ENCODE measurements at places on chromosomes 7 and 10.
A peak's percentile ranks its signal among the peaks of the same experiment; 100 is the strongest.

DNA sequence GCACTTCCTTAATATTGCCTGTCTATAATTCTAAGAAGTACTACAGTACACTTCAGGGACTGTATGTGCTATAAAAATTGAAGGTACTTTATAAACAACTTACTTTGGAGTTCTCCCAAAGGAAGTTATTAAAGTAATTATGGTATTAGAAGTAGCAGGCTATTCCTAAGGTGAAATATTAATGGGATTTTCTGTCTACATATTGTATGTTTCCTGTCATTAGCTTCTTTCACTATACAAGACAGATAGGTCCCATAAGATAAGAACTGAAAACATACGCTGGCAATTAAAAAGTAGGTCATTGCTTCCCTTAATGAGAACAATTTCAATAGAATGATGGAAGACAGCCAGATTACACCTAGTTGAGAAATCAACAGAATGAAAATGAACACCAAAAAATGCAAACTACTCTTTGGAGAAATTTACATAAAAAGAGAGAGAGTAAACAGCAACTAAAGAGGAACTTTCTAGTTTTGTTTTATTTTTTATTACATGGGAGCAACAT, 147.0 kb downstream of the HBP1 start:
- DNase-seq, result no peak

DNA sequence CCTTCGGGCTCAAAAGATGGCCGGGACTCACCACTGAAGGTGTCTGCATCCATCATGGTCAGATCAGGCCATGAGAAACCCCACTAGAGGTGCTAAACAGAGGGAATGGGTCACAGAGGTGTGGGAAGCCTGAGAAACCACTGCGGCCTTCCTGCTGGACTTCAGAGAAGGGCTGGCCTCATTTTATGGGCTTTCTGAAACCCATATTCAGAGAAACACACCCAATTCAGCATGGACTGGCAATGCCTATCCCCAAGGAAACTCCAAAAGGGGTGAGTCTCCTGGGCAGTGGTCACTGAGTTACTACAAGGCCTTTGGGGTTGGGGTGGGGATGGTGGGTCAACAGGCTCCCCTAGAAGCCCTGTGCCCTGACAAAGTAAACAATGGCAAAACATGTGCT, 58.0 kb downstream of the DLG5 start:
- no peak for DNase-seq

GRCh38 chr7:49228426-49229098, 304.2 kb downstream of the CDC14C start:
- peak; percentile 2 for DNase-seq

- no peak for DNase-seq
Observed at GRCh38 chr10:78046711-78047269, 13.1 kb downstream of the RPS24 start.

- DNase-seq, result no peak
Observed at GRCh38 chr7:80666376-80666775, 27.9 kb downstream of the CD36 start.

DNA sequence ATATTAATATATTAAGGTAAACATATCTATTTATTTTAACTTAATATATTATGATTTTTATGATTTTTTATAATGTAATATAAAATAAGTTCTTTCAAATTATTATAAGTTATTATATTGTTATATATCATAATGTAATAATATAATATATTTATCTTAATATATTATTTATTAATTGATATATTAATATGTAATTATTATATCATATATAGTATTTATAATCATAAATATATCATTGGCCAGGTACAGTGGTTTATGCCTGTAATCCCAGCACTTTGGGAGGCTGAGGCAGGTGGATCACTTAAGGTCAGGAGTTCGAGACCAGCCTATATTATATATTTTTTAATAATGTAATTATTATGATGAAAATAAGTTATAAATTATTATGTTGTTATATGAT, 118.1 kb downstream of the MPP7 start:
- no peak for DNase-seq

DNA sequence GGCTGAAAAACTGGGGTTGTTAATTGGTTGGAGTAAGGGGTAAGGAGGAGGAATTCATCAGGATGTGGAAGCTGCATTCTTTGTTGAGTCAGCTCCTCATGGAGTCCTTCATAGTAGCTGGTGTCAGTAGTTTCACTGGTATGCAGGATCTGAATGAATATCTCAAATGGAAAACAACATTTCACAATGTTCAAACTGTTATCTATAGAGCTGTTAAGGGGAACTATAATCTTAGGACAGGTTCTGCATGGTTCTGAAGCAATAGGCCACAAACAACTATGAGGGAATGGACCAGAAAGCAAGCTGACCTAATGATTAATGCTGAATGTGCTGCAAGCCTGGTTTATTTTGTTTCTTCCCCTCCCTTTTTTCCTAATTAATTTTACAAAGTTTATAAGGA, 225.8 kb downstream of the IPMK start:
- no peak for DNase-seq

GRCh38 chr7:149870701-149871483, 2.9 kb upstream of the ATP6V0E2 start:
- no peak for DNase-seq

DNA sequence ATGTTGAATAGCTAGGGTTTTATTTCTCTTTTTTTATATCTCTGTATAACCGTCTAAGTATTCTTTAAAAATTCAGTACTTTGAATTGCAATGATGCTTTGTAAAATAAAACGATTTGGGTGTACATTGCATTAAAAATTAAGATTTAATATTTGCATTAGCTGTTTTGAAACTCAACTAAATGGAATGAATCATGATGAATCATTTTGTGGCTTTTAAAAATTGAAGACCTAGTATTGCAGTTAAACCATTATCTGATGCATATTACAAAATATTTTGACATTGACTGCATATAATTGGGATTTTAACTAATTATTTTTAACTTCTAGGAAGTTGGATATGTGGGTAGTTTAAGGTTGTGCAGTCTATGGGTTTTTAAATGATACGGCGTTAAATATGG, 314.0 kb downstream of the CDK14 start:
- DNase-seq, result no peak

- DNase-seq, result no peak
Observed at GRCh38 chr10:64430690-64431323, 909.6 kb downstream of the REEP3 start.

GRCh38 chr7:27640884-27641574, 21.7 kb downstream of the HIBADH start:
- no peak for DNase-seq

DNA sequence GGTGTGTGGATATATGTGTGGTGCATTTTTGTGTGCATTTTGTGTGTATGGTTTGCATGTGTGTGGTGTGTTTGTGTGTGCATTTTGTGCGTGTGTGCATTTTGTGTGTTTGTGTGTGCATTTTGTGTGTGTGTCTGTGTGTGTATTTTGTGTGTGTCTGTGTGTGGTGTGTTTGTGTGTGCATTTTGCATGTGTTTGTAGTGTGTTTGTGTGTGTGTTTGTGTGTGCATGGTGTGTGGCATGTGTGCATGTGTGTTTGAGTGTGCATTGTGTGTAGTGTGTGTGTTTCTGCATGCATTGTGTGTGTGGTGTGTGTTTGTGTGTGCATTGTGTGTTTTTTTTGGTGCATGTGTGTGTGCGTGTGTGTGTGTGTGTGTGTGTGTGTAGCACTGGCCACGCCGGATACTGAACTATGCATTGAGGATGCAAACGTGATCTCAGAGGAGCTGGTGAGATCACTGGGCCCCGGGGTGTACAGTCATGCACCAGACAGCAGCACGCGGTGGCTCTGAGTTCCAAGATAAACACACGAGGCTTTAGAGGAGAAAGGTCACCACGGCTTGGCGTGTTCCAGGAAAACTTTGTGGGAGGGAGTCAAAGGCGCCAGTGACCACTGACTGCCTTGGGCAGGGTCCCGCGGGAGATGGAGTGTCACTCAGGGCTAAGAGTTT, 106.6 kb upstream of the SHH start:
- no peak for DNase-seq

DNA sequence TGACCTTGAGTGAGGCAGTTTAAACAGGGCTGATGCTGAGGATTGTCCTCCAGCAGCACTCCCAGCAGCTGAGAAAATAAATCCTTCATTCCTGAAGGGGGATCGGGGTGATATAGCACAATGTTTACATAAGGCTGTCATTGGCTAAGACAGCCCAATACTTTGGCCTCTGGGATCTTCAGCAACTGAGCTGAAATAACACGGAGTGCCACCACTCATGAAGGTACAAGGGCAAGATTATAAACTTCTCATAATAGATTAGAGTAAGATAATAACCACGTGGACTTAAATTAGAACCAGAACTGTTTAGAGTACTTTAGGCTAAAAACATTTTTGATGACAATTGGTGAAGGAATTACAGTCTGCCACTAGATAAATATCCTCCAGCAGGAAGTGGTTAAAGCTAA, 70.0 kb upstream of the PAPSS2 start:
- DNase-seq, result no peak

- no peak for DNase-seq
Observed at GRCh38 chr10:78779339-78779955, 289.3 kb upstream of the ZMIZ1 start.

- DNase-seq, result no peak
Observed at GRCh38 chr7:154912871-154913637, 89.9 kb downstream of the PAXIP1 start.

GRCh38 chr7:70612811-70613210, 519.1 kb upstream of the GALNT17 start:
- no peak for DNase-seq

DNA sequence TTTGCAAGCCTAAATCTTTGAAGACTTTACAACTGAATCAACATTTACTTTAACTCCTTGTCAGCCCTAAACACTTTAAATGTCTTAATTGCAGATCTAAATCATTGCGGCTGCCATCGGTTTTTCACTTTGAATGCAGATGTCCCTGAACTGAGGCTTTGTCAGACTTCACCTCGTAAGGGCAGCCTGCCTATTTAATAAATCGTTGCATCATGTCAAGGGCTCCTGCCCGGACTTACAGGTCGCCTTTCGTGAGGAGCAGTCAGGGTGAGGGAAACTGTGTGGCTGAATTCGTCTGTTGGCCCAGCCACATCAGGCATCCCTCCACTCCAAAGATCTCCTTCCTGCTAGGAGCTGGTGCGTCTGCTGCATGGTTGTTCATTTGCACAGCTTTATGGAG, 368.2 kb upstream of the NPVF start:
- no peak for DNase-seq

DNA sequence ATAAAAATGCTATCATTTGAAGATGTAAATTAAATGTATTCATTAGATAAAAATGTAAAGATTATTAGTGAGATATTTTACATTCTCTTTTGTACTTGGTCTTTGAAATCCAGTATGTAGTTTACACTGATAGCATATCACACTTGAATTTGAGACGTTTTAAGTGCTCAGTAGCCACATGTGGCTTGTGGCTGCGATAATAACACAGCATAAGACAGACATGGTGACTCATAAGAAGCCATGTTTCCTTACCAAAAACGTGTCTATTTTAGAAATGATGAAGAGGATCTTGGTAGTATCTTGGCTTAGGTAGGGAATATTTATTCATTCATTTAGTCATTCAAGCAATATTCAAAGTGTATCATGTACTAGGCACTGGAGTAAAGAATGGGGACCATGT, 149.3 kb downstream of the POU6F2 start:
- no peak for DNase-seq

- DNase-seq, result no peak
Observed at GRCh38 chr10:31071232-31072005, 39.8 kb upstream of the ZNF438 start.

DNA sequence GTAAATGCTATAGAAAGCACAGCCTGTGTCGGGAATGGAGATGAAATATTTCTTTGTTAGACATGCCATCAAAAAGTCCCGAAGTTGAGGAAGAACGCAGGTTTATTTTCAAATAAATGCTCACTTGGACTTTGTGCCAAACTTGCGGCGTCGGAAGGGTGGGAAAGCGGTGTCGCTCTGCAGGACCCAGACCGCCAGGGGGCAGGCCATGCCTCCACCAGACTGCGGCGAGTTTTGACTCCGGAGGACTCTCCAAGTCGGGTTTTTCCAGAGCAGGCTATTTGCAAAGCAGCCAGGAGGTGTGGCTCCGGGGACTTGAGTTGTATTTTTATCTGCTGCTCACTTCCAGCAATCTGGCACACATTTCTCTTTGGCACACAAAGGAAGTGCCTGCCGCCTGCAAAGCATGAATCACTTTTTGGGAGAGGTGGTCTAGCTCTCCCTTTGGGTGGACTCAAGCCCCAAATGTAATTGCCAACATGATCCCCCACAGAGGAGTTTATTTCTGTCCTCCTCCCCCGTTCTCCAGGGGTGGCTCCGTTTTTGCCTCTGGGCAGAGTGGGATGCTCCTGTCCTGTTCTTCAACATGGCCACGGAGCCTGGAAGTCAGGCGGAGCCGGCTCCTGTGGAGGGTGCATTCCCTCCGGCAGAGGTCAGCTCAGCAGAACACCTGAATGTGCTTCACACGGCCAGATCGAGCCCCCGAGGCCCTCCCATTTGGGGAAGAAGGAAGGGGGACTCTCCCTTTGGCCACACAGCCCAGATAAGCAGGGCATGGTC, 82.3 kb upstream of the GPR26 start:
- DNase-seq, result peak; percentile 53

- DNase-seq, result no peak
Observed at GRCh38 chr10:79407811-79408795, 37.3 kb downstream of the ZCCHC24 start.

GRCh38 chr7:13257661-13258060, 570.2 kb downstream of the ARL4A start:
- DNase-seq, result no peak

DNA sequence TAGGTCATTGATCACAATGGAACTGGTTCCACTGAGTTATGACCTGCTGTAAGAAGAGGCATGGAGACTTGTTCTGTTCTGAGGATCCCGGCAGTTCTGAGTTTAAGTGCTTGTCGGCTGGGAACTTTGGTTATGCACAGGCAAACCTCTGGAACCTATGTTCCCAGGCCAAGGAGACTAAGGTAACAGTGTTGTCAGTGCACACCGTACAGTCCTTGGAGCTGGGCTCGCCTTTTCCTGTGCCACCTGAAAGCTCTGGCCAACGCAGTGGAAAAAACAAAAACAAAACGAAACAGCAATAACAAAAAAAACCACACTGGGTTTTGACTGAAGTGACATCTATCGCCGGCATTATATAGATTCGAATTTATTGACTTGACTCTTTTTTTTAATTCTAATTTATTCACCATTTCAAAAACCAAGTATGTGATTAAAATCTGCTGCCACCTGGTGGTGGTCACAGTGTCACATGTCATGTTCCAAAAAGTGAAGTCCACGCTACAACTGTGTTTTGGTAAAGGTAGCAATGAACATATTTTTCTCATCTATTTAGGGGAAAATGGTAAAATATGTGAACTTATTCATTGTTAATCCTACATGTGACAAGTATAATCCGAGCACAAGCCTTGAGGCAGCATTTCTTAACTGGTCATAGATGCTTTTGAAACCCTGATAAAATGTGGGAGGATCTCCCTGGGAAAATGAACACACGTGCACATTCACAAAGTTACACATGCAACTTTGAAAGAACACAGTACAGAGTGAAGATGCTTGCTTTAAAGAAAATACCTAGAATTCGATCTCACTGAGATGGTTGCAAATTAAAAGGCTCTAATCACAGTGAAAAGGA, 113.8 kb upstream of the PPP2R2D start:
- DNase-seq, result peak; percentile 18

GRCh38 chr10:103746598-103746997, 108.8 kb downstream of the SH3PXD2A start:
- no peak for DNase-seq
